ENCODE measurements at places on chromosomes 13 and 19.

- DNase-seq, result no peak
Observed at GRCh38 chr13:108959234-108959633, 329.8 kb downstream of the MYO16 start.

DNA sequence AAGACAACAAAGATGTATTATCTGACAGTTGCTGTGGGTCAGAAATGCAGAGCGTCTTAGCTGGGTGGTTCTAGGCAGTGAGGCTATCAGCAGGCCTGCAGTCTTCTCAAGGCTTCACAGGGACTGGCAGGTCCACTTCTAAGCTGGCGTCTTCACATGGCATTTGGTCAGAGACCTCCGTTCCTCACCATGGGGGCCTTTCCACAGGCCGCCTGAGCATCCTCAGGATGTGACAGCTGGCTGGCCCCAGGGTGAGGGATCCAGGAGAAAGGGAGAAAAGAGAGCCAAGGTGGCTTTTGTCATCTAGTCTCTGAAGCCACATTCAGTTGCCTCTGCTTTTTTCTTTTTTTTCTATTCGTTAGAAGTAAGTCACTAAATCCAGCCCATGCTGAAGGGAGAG, 50.3 kb downstream of the FGF14 start:
- DNase-seq, result no peak

GRCh38 chr13:113837560-113838355, 26.1 kb downstream of the GAS6 start:
- DNase-seq, result no peak

GRCh38 chr19:58387338-58388174, 487 bp downstream of the RPS5 start:
- DNase-seq, result no peak

GRCh38 chr13:46387064-46387851, at the start of gene RUBCNL:
TSS of gene RUBCNL (minus strand) at chr13:46387252. CDS start at chr13:46372475, 14,777 bp downstream.
- peak; percentile 82 for DNase-seq

GRCh38 chr19:55553217-55554182, 8.2 kb upstream of the SBK3 start:
- DNase-seq, result no peak

- no peak for DNase-seq
Observed at GRCh38 chr13:52070929-52071523, 46.5 kb downstream of the UTP14C start.

DNA sequence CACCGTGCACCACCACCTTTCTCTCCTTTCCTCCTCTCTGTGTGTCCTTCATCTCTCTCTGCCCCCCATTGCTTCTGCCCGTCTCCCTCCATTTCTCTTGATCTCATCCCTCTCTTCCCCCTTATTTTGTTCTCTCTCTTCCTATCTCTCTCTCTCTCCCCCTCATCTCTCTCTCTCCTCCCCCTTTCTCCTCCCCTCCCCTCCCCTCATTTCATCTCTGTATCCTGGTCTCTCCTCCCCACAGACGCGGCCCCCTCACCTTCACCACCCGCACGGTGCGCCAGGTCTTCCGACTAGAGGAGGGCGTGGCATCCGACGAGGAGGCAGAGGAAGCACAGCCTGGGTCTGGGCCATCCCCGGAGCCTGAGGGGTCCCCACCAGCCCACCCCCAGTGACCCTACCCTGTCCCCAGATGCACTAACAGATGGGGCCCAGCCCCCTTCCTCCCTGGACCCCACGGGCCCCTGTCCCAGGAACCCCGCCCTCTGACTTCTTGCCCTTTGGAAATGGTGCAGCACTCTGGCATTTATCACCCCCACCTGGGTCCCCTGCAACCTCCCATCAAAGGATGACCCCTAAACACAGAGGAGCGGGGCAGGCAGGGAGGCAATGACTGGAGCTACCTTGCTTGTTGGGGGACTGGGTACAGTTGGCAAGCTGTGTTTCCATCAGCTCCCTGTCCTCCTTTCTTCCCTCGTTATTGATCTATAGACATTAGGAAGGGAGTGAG, 19.6 kb downstream of the KCNC3 start:
- no peak for DNase-seq

DNA sequence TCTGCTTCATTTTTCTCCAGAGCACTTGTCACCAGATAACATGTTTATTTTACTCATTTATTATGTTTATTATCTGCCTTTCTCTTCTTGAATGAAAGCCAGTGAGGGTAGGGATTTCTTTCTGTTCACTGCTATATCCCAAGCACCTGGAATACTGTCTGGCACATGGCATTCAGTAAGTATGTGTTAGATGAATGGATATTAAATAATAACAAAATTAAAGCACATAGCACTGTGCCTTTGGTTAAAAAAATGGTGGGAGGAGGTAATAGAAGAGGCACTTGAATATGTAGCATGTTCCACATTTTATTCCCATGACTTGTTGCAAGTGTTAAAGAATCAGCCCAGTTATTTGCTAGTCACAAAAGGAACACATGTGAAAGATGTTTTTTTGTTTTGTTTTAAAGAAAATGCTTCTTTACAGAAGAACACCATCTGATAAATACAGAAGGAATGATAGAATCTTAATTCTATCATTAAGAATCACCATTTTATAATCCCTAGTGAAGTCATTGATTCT, 151.0 kb downstream of the DLEU7 start:
- no peak for DNase-seq

GRCh38 chr19:51796195-51796679, 1.3 kb downstream of the FPR3 start:
- DNase-seq, result no peak

DNA sequence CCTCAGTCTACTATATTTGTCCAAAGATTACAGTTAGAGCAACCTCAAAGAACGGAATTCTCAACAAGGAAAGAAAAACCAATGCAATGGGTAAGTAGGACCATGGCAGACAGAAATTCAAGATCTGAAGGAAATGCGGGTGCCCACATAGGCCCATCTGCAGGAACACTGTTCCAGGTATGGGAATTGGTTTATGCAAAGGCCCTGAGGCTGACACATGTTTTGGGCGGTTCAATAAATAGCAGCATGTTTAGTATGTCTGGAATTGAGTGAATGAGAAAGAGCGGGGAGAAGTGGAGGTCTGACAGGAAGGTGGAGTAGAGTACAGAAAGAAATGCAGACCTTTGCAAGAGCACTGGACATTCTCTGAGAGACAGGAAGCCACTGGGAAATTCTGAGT, 164.7 kb upstream of the KLF12 start:
- no peak for DNase-seq

DNA sequence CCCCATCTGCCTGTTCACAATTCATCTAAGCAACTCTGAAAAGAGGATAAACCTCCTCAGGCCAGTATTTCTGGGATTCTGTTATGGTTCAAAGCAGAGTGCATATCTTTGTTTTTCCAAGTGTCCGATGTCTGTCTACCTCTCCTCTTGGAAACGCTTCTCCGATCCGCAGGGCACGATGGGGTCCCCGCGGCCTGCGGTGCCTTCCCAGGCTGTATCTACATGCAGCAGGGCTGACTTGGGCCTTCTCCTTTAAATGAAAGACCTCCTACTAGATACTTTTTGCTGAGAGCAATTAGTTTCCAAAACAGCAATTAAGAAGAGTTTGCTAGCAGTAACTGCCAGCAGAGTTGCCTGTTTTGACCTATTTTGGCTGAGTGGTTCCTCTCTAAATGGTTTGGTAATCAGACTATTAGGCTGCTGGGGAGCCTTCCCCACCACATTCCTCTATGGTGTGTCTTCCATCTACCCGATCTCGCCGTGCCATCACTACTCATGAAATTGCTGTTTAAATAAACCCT, 23.5 kb downstream of the COL4A2 start:
- no peak for DNase-seq

GRCh38 chr13:73610799-73611592, 523.2 kb downstream of the KLF12 start:
- no peak for DNase-seq

- DNase-seq, result no peak
Observed at GRCh38 chr19:55066107-55066709, 3.3 kb upstream of the RDH13 start.

- DNase-seq, result no peak
Observed at GRCh38 chr19:34305221-34306083, 51.1 kb downstream of the GARRE1 start.

DNA sequence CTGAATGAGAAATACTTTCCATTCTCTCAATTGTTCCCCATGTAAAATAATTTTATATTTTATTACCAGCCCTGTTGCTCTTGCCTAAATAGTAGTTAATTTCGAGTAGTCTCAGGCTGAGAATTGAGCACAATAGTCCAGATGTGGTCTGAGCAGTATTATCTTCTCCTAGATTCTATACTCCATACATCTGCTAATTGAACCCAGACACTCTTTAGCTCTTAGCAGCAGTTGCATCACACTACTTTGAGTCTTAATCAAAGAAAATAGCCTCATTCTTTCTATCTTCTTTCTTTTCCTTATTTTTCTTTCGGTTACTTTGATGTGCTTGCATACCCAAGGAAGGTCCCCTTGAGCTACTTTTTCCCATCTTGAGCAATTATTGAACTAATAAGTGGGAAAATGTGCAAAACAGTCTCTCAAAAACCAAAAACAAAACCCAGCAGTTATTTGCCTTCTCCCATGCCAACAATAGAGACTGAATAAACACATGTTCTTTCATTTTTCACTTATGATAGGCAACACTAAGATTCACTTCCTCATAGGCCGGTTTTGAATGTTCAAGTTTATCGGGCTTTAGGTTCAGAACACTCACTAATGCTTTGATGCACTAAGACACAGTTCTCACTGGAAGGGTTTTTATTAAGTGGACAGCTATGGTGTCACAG, 204.5 kb downstream of the POU4F1 start:
- no peak for DNase-seq

DNA sequence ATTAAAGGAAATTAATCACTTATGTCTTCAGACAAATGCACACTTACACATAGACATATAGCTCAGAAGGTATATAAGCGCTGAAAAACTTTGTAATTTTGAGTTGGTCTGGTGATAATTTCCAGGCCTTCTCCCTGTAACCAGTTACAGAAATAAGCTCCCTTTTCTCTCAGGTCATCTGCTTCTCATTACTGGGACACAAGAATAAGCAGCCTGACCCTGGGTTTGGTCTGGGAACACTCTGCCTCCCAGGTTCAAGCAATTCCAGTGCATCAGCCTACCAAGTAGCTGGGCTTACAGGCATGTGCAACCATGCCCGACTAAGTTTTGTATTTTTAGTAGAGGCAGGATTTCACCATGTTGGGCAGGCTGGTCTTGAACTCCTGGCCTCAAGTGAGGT, 274.5 kb downstream of the LMO7 start:
- DNase-seq, result no peak

GRCh38 chr13:111278743-111279652, 41.4 kb upstream of the TEX29 start:
- DNase-seq, result no peak

DNA sequence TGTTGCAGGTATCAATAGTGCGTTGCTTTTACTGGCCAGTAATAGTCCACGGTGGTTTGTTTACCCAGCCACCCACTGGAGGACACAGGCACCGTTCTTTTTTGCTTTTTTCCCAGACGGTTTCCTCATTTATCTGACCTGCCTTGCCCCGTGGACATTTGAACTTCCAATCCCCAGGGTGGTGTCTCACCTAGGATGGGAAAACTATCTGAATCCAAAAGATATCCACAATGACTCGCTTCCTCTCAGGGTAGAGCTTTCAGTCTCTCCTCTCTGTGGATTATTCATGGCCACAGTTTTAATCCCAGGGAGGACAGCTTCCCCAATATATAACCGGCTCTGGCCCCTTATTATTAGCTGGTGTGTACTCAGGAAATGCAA, 170.8 kb downstream of the FOXO1 start:
- no peak for DNase-seq

GRCh38 chr13:81686877-81687276, 1346.0 kb upstream of the SPRY2 start:
- DNase-seq, result no peak

GRCh38 chr19:10884274-10884673, 12.9 kb downstream of the CARM1 start:
- no peak for DNase-seq

DNA sequence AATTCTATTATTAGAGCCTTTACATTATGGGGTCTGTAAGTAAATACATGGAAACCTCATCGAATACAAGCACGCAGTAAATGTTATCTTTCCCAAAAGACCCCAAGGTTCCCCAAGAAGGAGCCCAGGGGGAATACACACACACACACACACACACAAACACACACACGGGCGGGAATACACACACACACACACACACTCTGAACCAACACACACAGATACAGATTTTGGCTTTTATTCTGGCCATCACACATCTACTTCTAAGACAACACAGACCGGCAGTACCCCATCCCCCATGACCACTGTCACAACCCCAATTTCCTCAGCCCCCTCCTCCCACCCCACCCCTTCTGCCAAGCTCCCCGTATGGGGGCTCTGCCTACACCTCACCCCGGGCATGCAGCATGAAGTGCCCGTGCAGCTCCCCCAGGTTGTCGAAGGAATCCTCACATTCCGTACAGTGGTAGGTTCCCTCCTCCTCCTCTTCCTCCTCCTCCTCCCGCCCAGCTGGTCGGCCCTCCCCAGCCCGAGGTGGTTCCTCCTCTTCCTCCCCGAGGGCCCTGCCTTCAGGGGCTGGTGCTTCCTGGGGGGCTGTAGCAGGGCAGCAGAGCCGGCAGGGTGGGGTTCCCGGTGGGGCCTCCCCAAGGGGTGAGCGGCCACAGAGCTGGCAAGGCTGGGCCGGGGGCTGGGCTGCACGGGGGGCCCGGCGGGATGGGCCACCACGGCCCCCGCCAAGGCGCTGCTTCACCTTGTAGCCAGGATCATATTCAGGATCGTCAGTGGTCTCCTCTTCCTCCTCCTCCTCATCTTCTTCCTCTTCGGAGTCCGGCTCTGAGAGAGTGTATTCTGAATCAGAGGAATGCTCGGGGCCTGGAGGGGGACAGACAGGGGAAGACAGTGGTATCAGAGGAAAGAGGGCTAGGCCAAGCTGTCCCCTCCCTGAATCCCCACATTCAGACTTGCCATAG, 4.4 kb upstream of the SRRM5 start:
- DNase-seq, result no peak

DNA sequence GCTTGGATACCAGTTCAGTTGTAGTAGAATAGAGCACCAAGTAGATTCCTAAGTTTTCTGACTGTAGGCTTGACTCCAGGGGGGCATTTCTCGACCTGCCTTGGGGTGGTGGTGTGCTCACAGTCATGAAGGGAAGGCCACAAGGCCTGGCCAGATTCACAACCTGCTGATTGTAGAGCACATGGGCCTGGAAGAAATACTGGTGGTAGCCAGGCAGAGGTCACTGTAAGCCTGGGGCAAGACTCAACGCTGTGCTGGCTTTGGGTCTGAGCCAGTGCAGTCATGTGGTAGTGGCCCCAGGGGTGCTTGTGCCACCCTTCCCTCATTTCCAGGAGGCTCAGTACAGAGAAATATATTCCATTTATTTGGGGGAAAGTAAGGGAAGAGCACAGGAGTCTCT, 832.3 kb upstream of the SLC10A2 start:
- DNase-seq, result no peak

Data from B cell (primary cell).